ENCODE measurements at places on chromosomes 6 and 20.

GRCh38 chr6:73363537-73363875, 1.0 kb downstream of the KHDC3L start:
- DNase-seq: no peak

DNA sequence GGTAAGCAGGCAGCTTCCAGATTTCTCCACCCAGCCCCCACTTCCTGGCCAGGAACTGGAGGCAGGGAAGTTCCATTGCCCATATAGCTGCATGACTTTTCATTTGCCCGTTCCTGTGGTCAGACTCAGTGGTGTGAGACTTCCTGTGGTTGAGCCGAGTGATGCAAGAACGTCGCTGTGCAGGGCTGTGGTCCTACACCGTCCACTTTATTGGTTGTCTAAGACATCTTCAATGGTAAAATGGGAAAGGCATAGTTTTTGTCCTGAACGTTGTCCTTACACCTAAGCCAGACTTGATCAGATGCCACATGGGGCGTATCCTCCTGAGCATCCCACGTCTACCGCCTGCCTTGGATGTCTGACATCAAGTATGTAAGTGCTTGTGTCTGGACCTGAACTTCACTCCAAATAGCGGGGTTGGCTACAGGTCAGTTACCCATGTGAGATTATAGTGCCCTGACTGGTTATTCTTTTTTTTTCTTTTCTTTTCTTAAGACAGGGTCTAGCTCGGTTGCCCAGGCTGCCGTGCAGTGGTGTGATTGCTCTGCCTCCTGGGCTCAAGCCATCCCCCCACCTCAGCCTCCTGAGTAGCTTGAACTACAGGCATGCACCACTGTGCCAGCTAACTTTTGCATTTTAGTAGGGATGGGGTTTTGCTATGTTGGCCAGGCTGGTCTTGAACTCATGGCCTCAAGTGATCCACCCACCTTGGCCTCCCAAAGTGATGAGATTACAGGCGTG, 25.9 kb upstream of the GTSF1L start:
- peak; percentile 11 for DNase-seq

- DNase-seq: no peak
Measured at GRCh38 chr20:49464556-49464955, 17.9 kb downstream of the KCNB1 start.

DNA sequence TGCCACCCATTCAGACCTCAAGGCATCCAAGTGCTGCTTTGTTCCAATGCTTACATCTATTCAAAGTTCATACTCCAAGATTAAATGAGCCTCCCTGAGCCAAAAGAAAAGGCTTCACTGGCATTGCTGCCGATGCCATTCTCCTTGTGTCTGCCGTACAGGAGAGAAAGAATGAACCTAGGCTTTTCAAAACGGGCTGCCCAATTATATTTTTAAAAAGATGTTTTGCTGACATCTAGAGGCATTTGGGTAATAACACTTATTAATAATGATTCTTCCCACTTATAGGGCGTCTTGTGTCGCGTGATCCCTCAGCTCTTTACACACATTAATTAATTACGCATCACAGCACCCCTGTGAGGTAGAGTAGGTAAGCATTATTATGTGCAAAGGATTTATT, 545.6 kb downstream of the PKHD1 start:
- no peak for DNase-seq

- no peak for DNase-seq
Measured at GRCh38 chr20:14820771-14821170, 483.4 kb upstream of the FLRT3 start.

GRCh38 chr6:150310539-150310938, 58.3 kb upstream of the IYD start:
- DNase-seq: no peak

DNA sequence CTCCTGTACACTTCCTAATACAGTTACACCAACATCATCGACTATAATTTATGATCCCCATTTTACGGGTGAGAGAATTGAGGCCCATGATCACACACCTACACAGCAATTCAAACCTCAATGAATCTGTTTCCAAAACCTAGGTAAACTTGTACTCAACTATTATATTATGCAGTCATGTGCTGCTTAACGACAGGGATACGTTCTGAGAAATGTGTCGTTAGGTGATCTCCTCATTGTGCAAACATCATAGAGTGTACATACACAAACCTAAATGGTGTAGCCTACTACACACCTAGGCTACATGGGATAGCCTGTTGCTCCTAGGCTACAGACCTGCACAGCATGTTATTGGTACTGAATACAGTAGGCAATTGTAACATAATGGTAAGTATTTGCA, 385.6 kb downstream of the ARHGAP18 start:
- no peak for DNase-seq

- no peak for DNase-seq
Measured at GRCh38 chr6:49721297-49721696, 8.0 kb upstream of the CRISP2 start.

DNA sequence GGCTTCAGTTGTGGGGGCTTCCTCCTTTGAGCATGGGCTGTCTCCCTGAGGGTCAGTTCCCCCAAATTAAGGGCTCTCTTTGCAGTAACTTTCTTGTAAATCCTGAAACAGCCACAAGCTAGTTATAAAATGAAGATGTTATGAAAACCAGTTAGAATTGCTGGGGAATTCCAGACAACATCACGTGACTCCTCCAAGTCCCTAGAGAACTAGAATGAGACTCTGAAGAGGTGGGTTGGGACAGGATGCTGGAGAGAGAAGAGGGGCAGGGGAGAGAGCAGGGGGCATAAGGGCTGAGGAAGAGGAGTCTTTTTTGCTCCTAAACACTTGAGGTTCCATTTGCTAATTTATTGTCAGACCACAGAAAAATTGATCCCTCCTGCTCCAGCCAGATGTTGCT, 380.3 kb downstream of the DHX35 start:
- no peak for DNase-seq

- DNase-seq: no peak
Measured at GRCh38 chr6:17002123-17002522, 99.7 kb upstream of the STMND1 start.

DNA sequence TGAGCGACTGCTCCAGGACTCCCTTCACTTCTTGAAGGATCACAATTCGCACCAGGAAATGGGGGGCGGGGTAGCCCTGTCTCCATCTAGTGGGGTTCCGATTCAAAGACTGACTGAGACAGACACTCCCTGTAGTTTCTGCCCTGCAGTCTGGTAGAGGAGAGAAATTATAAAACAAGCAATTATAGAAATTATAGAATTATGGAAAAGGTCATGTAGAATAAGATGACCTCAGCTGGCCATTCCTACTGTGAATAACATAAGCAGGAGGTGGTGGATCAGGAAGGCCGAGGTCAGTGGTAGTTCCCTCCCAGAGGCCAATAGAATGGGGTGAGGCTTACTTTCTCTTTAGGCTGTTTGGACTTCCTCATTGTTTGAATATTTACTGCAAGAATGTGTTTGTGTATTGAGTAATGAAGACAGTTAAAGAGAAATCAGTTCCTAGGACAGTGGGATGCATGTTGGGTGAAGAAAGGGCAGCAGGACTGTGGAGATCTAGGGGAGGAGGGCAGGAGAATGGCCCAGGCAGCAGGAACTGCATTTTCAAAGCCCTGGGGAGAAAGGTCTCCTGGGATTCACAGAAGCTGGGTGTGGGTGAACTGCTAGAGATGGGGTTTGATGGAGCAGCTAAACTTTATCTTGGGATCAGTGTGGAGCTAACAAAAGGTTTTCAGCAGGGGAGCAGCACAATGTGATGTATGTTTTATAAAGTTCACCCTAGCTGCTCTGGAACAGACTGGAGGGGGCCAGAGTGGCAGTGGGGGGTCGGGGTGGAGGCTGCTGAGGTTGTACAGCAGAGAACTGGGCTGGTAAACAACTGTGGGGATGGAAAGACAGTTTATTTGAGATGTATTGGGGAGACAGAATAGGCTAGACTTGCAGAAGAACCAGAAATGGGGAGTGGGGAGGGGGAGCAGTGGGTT, 2.1 kb downstream of the ZNF341 start:
- no peak for DNase-seq

- no peak for DNase-seq
Measured at GRCh38 chr6:122285292-122285913, 114.0 kb upstream of the HSF2 start.
